Stimulated activated CD8-positive, alpha-beta memory T cell treated with anti-CD3 and anti-CD28 coated beads, Interleukin-4, amount 100 ng/mL, for 1 hour (primary cell): ENCODE measurements at places on chromosomes 5 and 9.

DNA sequence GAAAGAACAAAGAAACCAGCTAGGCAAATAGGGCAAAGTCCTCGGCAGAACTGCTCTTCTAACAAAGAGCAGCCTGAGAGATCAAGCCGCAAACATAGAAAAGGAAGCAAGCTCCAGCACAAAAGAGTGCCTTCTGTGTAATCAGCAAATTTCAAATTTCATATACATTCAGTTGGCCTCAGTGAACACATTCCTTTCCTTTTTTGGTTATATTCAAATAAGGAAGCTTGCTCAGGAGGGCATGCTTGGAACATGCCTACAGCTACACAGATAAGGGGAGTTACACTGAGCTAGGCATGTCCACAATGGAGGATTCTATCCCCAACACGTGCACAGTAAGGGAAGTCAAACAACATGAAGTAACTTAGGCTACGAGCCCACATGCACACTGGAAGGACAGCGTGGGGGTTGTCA, 23.4 kb downstream of the IL33 start:
- no peak for DNase-seq

GRCh38 chr5:68182534-68182933, 33.0 kb upstream of the PIK3R1 start:
- no peak for DNase-seq

DNA sequence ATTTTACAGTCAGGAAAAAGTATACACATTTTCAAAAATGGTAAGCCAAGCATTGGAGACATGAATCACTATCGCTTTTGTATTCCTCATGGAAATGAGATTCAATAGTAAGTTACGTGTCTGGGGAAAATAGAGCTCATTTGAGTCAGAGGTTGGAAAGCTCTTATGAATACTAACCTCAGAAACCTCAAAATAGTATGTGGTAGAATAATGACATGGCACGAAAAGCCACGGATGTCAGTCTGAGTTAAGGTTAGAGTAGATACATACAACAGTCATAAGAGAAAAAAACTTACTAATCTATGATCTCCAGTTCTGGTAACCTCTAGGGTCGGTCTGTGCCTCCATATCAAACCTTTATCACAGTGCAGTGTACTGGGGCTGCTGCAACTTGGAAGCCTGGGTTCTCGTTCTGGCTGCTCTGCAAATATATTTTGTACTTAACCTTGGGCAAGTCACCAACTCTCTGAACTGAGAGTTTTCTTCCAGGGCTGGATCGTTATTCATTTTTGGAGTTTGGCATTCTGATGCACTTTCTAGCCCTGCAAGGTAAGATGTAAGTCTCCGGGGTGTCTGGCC, 31.8 kb downstream of the MAP1B start:
- DNase-seq, result no peak

DNA sequence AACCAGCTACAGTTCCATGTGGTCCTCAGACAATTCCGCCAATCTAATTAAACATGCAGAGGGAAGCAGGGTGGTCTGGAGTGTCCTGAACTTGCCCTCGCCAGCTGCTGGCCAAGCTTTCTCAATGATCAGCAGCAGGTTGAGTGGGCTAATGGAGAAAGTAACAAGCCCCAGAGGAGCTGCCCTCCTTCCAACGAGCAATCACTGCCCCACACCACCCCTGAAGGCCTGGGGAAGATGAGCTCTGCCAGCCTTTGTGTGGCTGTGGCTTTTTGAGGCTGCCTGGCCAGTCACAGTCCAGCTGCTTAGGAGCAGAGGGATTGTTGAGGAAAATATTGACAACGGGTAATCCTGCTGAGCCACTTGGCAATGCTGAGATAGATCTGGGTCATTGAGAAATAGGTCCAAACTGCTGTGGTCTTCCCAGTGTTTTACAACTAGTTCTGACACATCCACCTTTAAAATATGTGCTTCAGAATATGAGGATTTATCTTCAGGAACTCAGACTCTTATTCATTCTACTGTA, 107.3 kb downstream of the CD180 start:
- no peak for DNase-seq

DNA sequence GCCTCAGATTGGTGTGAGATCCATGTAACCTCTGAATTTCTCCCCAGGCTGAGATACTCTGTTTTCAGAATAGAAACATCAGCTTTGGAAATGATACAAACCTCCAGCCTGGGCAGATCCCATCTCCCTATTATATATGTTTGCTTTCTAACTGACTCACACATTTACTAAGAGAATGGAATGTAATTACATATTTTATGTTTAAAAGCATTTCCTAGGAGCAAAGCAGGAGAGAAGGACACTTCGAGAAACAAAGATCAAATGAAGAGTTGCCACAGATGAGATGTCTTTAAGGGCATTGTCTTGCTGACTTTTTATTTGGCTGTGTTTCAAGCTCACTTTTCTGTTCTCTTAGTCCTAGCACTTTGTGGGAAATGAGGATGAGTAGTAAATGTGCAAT, 96.3 kb downstream of the CDH18 start:
- no peak for DNase-seq

DNA sequence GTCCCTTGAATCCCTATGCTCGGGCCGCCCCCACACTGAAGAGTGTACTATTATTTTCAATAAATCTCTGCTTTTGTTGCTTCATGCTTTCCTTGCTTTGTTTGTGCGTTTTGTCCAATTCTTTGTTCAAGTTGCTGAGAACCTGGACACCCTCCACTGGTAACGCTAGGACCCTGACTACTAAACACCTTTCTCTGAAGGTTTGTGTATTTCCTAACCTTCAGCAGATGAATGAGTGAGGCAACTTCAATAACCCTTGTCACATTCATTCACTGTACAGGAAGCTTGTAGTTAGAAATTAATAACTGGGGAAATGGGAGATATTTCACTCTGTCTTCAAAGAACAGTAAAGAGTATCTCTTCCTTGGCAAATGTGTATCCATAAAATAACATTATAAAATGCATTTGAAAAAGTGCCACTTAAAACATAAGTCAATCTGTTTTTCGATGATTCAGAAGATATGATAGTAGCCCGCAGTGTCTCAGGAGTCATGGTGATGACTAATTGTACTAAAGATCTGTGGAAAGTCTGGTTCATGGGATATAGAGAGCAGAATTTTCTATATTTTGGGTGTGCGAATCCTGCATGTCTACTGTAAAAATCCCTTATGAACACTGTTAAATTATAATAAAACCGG, 43.2 kb upstream of the ANKH start:
- no peak for DNase-seq

DNA sequence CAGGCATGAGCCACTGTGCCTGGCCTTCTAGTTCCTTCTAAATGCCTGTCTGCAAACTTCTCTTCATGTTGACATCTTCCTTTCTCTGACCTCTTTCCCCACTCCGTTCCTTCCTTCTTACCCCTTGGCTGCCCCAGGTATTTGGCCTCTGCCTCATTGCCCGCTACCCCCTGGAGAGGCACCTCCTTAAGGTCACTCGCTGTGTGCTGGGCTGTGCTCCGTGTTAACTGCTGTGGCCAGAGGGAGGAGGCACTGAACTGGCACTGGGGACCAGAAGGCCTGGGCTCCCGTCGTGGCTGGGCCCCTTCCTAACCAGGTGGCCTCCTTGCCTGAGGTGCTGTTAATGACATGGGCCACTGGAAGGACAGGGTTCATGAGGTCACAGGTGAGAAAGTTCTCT, 39.4 kb downstream of the LAMC3 start:
- no peak for DNase-seq

DNA sequence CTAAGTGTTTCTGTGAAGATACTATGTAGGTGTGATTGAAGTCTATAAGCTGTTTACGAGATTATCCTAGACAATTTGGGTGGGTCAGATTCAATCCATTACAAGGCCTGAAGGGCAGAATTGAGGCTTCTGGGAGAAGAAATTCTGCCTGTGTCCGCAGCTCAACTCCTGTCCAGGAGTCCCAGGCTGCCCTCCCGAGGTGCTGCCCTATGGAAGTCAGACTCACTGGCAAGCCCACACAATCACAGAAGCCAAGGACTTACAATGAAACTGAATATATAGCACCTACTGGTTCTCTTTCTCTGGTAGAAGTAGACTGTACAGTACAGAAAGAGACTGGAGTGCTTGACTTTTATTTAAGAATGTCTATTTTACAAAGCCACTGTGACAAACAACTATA, 74.5 kb downstream of the EPB41L4A start:
- no peak for DNase-seq

- no peak for DNase-seq
These were observed 31.7 kb upstream of the CEP72 start for GRCh38 chr5:580436-580835.

- no peak for DNase-seq
These were observed 4.3 kb downstream of the CSNK1A1 start for GRCh38 chr5:149546974-149547373.

DNA sequence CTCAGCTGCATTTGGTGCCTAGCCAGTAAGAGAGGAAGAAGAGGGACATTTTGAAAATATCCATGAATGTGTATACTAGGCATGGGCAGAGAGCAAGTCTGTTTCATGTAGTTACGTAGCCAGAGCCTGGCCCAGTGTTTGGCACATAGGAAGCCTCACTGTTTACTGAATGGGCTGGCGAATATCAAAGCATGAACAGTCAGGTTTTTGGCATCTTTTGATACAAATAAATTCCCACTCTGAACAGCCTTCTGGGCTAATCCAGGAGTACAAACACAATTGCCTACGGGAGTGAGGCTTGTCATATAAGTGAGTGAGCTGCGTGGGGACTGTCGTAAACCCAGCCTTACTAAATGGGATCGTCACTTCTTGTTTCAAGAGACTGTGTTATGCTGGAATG, 253.1 kb upstream of the PANK3 start:
- DNase-seq, result no peak

GRCh38 chr5:69007726-69008368, 86.0 kb upstream of the SLC30A5 start:
- peak; percentile 18 for DNase-seq

GRCh38 chr5:93829346-93829745, 87.9 kb upstream of the POU5F2 start:
- DNase-seq, result no peak

DNA sequence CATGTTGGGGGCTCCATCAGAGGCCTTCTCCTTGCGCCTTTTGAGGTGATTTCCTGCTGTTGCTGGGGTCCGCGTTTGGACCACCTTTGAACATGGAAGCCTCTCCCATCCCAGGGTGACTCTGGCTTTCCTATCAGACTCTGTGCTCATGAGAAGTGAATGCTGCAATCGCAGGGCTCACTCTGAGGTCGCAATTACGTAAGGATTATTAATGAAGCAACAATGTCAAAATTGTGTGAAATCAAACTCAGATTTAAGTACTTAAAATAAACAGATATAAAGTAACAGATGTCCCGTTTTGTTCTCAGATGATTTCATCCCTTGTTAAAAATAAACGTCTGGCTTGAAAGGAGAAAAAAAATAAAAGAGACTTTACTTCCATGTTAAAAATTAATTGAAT, 634.2 kb downstream of the BNC2 start:
- DNase-seq, result no peak

GRCh38 chr9:37283730-37284325, 138.7 kb upstream of the GRHPR start:
- DNase-seq, result no peak

DNA sequence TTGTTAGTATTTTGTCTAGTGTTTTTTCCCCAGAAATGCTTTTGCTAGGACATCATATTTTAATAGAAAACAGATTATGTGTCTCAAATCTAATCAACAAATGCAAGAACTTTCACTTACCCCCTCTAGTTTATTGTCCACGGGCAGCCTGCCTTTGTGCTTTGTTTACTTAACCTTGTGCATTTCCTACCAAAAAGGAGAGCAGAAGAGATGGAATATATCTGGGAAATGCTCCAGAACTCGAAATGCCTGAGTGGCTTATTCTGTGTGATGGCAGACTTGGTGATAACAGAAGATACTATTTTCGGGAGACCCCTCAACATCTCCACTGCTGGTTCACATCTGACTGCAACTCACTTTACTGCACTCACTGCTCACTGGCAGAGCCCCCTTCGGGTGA, 33.3 kb upstream of the SPDL1 start:
- DNase-seq, result no peak

DNA sequence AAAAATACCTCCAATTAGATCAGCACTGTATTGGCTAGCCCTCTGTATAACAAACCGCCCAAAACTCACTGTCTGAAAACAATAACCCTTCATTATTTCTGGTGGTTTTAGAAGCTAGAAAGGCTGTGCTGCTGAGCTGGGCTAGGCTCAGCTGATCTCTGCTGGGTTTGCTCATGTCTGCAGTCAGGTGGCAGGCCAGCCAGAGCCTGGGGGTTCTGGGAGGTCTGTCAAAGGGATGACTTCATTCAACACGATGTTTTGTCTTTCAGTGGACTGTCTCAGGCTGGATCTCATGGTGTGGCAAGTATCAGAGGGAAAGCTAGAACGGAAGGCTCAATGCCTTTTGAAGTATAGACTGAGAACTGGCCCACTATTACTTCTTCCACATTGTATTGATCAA, 335.1 kb upstream of the DMAC1 start:
- no peak for DNase-seq

- DNase-seq, result no peak
These were observed 46.2 kb upstream of the GLRA1 start for GRCh38 chr5:151970885-151971284.

- DNase-seq, result no peak
These were observed 1.1 kb upstream of the IRF1 start for GRCh38 chr5:132491368-132492364.

DNA sequence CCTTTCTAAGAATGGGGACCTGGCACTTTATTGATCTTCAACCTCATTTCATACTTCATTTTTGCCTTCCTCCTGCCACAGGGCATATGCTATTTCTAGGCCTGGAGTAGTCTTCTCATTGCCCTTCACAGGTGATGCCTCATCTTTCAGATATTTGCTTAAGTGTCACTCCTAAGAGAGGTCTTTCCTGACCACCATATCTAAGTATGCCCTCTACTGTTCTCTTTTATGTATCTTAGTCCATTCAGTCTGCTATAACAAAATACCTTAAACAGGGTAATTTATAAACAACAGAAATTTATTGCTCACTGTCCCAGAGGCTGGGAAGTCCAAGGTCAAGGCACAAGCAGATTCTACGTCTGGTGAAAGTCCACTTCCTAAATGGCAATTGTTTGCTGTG, 99.1 kb downstream of the ADAMTS6 start:
- DNase-seq, result no peak

DNA sequence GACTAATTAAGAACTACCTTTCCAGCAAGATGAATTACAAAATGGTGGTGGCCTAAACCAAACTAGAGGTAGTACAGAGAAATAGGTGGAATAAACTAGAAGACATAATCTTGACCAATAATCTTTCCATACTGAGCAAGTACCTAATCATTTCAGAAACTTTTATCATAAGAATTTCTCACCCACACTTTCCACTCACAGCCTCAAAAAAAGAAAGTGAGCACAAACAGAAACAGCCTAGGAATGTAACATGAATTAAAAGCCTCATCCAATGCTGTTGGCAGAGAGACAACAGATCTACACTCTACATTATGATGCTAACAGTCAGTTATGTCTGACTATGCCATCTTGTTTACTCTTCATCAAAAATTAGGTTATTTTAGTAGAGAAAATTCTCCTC, 1.3 kb downstream of the RNF38 start:
- DNase-seq, result no peak

- DNase-seq, result no peak
These were observed 182.4 kb upstream of the ADCY2 start for GRCh38 chr5:7213525-7213924.

DNA sequence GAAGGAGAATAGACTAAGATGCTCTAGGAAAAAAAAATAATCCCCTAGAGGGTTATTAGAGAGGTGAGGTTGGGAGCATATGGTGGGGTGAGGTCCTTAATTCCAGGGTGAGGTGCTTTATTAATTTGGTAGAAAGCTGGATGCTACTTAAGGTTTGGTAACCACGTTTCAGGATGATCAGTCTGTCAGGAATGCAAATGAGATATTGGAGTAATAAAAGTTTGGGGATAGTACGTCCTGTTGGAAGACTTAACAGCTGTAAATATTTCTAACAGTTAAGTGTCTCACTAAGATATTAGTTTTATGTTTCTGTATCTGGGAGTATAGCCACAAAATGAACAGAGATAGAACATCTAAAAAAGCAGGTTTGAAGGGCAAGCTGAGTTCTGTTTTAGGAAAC, 578.9 kb downstream of the CETN3 start:
- DNase-seq, result no peak
